ENCODE measurements at places on chromosomes 16 and 17.

DNA sequence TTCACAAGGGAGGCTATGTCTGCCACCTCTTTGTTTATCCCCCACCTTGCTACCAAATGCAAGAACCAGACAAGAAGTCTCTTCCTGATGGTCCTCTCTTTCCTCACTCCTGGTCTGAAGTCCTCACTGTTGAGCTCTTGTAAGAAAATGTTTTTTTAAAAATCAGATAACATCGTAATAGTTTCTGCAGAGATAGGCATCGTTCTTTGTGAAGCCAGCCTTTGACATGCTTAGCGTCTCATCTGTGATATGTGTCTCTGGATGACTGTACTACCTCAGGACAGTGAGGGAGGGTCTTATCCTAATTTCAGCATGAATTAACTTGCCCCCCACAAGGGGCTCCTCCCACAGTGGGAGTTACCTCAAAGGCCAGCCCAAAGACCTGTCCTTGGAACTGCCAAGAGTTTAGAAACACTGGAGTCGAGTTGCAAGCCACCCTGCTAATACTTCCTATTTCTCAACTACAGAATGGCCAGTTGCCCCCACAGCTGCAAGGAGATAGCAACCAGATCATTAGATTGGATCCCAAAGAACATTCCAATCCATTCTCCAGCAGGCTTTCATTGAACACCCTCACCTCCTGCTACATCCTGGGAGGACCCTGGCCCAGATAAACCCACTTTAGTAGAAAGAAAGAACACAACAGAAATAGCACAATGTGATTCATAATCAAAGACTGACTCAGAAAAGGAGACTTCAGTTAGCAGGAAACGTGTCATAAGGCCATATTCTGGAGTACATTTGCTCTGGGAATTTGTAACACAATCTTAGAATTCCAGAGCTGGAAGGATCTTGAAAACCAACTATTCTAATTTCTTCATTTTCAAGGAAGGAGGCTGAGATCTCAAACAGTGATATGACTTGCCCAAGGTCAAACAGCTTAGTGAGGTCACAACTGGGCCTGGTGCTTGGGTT, 151.0 kb downstream of the IRX3 start:
- no peak for DNase-seq

GRCh38 chr16:30786936-30787612, at the start of gene ZNF629:
Gene ZNF629 (minus strand): TSS chr16:30787205. CDS start chr16:30784482, 2,723 bp downstream.
- DNase-seq, result peak; percentile 62

DNA sequence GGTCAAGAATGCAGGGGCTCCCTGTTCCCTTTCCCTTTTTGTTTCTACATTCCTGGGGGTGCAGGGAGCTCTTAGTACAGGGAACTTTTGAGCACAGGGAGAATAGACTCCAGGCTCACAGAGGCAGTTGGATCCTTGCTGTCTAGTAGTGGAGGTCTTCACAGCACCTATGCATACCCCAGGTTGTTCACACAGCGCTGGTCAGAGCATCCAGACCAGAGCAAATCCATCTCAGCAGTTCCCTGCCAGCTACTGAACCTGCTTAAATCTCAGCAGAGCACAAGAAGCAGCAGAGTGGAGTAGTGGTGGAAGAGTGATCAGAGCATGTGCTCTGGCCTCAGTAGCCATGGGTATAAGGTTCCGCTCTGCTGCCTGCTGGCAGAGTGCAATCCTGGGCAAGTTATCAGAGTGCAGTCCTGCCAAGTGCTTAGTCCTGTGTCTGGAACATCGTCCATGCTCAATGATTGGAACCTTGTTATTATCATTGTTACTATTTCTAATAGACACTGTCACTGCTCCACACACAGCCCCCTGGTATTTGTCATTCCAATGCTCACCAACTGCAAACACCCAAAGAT, 220.4 kb downstream of the CBLN1 start:
- no peak for DNase-seq

DNA sequence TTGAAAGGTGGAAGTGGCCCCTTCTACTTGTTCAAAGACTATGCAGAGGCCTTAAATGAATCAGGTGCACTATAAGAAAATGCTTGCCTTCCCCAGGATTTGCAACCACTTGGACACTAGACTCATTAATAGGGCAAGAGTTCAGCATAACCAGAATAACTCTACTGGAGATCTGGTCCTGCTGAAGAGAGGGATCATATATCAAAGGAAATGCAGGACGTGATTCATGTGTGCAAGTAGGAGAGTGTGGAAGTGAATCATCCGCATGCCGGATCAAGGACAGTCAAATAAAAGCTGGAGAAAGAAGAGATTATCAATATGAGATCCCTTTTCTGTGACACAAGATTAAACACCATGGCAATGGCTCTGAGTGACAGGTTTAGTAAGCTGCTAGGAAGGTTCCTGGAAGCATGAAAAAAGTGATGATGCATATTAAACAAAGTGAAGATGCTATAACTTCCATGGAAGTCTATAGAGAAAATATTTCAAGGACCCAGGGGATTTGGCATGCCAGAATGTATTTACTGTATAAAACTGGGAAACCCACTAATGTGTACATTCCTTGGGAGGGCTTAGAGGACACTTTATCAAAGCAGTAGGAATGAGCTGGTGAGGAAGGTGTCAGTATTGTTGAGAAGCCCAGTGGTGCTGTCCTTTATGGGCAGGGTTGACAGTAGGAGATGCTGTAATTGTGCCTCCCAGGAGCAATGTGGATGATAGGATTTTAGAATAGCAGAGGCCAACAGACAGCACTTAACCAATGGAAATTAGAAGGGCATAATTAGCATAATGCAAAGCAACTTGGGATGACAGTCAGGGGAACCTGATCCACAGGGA, 133.1 kb downstream of the ABCA8 start:
- peak; percentile 76 for DNase-seq

DNA sequence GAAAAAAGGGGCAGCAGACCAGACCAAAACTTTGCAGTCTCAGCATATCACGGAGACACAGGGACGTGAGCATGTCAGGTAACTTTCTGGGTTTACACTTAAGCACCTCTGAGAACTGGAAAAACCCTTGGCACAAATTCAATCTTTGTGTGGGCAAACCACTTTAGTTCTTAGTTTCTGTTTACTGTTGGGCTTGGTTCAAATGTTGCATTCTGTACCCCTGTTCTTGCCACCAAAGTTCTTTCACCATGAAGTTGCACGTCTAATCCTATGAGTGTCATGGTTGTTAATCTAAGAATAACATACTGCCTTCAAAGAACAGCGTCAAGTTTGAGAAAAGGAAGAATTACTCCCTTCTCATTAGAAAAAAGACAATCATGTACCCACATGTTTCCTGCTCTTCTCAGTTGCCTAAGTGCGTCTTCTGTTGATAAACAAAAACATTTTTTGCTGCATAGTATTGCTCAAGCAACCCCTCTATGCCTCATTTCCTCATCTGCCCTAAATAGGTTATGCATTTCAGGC, 11.6 kb downstream of the KRT33A start:
- DNase-seq, result peak; percentile 7

GRCh38 chr17:36849871-36850348, 87.4 kb upstream of the LHX1 start:
- DNase-seq, result no peak

- DNase-seq, result no peak
These were observed 17.5 kb downstream of the SLFN12L start for GRCh38 chr17:35519906-35520442.

DNA sequence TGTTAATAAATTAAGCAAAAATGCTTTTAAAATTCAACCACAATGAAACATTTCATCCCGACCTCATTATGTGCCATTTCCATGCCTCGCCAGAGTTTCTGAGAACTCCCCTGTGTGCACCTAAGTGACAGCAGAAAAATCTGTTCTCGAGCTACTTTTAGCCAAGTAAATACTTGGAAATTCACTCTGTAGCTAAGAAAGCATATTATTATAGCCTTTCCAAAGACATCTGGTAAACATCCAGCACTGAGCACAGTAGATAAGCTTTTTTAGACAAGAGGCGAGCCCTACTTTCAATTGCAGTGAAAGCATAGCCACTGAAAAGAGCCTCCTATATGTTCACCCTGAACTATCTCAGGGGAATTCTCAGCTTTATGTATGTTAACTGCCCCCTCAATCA, 242.8 kb upstream of the PSMD7 start:
- no peak for DNase-seq

DNA sequence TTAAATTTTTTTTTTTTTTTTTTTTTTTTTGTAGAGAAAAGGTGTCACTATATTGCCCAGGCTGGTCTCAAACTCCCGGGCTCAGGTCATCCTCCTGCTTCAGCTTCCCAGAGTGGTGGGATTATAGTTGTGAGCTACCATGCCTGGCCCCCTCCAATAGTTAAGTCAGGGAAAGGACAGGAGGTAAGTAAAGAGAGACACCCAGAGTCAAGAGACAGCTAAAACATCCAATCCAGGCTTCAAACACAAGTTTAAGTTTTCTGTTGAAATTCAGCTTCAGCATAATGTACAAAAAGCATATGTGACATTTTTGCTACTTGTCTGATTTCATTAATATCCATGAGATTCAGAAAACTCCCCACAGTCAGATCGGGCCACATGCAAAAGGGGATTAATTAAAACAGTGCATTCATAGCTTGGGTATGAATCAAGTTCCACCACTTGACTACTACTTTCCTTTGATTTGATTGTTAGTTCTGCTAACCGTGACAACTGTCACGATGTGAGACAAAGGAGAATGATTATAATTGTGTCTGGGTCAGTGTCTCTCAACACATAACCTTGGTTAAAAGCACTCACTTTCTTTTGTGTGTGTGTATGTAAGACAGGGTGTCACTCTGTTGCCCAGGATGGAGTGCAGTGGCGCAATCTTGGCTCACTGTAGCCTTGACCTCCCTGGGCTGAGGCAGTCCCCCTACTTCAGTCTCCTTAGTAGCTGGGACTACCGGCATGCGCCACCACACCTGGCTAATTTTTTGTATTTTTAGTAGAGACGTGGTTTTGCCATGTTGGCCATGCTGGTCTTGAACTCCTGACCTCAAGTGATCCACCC, 184.9 kb downstream of the PARN start:
- no peak for DNase-seq

DNA sequence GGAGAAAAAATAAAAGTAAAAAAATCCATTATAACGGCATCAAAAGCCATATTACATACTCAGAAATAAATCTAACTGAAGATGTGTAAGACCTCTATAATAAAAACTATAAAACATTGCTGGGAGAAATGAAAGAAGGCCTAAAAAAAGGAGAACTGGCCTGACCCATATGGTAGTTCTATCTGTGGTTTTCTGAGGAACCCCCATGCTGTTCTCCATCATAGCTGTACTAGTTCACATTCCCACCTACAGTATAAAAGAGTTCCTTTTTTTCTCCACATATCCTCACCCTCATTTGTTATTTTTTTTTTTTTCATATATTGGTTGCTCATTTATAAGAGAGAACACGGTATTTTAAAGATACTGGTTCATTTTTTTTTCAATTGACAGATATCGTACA, 191.8 kb downstream of the STX8 start:
- no peak for DNase-seq

GRCh38 chr17:28407974-28408306, 1.9 kb upstream of the SLC46A1 start:
- no peak for DNase-seq

GRCh38 chr17:74339537-74340195, 13.6 kb downstream of the KIF19 start:
- peak; percentile 69 for DNase-seq

DNA sequence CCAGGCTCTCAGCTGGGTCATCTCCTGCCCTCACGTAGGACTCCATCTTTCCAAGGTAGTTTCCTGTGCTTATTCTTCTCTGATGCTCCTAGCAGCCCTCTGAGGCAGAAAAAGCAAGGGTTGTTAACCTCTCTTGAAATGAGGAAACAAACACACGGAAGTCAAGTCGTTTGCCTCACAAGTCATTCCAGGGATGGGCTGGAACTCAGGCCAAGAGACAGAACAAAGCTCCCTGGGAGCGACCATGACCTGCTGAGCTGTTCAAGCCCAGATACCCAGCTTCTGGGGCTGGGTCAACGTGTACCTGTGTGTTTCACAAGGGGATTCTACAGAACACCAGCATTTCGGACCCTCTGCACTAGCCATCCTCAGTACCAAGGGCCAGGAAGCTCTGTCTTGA, 28.1 kb downstream of the SRL start:
- DNase-seq, result no peak

DNA sequence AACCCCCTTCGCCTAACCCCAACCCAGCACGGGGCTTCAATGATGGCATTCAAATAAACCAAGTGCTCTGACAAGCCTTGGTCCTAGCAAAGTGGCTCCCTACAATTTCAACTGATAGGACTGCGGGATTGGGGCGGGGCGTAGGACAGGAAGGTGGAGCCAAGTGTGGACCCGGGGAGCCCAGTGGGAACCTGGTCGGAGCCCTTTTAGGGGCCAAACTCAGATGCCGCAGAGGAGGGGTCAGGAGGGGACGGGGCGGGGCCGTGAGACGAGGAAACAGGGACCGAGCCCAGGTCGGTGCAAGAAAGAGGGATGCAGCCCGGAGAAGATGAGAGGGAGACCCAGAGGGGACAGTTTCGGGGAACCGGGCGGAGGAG, 13.2 kb upstream of the CDIPT start:
- DNase-seq, result no peak

DNA sequence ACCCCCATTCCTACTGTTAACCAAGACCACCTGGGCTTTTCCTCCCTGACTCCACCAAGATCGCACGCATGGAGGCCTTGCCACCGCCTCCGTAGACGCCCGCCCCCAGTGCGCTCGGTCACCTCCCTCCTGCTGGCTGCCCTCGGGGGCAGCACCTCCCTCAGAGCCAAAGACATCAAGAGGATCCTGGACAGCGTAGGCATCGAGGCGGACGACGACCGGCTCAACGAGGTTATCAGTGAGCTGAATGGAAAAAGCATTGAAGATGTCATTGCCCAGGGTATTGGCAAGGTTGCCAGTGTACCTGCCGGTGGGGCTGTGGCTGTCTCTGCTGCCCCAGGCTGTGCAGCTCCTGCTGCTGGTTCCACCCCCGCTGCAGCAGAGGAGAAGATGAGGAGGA, 1.2 kb downstream of the EFCAB3 start:
- DNase-seq, result no peak

DNA sequence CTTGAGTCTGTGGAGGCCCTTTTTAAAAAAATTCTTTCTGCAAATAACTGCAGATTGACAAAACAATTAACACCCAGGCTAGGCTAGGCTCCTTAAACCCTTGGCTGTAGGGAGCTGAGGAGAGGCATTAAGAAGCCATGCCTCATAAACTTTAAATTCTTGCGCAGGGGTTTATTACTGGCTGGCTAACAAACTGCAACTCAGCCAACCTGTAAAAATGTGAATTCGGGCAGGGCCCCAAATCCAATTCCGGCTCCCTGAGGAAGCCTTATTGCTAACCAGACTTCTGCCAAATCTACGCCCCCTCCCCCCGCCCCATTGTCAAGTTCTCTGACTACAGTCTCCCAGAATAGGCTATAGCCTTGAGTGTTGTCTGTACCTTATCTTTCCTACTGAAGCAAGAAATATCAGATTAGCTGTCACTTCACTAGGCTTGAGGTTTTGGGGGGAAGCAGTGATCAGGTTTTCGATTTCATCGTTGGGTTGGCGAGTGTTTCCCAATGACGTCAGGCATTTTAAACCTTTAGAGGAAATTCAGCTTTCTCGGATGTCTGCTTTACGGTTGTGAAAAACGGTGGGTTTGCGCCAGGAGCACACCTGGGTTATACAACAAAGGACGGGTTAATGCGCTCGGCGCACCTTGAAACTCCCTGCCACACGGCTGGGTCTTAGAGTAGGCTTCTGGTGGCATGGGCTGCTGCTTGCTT, 2.0 kb downstream of the CDH3 start:
- DNase-seq, result no peak

Measured in NCI-H510A treated with DMSO at 0.1 percent for 48 hours (cell line).